CD4-positive, alpha-beta T cell treated with Interleukin-6 for 4 hours (primary cell): ENCODE measurements at places on chromosomes 13 and 19.

- DNase-seq = no peak
Observed at GRCh38 chr13:43377973-43378372, 354.6 kb downstream of the DNAJC15 start.

- no peak for DNase-seq
Observed at GRCh38 chr13:18212873-18213272, 968.8 kb downstream of the TUBA3C start.

DNA sequence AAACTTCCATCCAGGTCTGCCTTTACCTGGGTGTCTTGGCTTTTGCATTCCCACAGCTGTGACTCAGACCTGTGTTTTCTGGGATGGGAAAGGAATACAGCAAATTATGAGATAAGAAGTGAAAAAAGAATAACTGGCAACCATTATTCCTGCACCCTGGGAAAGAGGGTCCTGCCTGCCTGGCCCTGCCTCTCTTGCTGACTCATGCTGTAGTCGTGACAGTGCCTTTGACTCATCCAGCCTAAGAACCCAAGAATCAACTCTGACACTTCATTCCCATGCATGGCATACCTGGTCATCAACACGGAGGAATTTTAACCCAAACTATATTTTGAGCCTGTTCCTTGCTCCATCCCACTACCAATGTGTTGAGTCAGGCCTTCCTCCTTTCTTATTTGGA lies 185.4 kb upstream of the SERP2 start:
- no peak for DNase-seq

GRCh38 chr13:108375034-108375433 lies 105.5 kb downstream of the TNFSF13B start:
- no peak for DNase-seq

- no peak for DNase-seq
Observed at GRCh38 chr19:31249217-31249616, 100.0 kb downstream of the TSHZ3 start.

GRCh38 chr19:44847144-44848035 lies 1.3 kb downstream of the NECTIN2 start:
- DNase-seq = peak; percentile 17

DNA sequence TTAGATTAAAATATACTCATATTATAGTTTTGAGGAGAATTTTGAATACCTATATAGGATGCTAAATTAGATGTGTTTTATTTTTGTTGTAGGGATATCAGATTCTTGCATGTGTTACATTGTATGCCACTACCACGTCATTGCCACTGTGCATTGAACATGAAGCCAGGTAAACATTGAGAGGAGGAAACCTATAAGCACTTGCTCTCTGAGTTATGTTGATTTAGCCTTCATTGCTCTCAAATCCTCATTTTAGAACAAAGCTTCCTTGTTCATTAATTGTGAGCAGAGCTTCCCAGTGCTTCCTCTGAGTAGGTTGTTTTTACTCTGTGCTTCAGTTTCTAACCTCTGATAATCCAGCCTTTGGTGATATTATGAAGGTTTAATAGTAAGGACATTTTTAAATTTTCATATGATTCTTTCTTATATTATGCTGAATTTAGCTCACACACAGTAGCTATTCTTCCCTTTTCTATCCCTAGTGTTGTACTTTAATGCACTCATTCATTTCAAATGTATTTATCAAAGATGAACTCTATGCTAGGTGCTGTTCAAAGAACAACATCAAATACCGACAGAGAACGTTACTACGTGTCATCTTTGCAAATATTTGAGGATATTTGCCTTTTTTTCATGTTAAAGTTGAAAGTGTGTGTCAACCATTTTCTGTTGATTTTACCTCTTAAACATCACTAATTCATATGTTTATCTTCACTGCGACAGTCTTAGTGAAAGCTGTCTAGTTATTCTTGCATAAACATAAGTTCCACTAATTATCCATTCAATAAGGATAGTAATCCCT lies 1448.0 kb upstream of the MIR17HG start:
- DNase-seq = no peak

GRCh38 chr13:79604752-79605151 lies 123.8 kb downstream of the NDFIP2 start:
- no peak for DNase-seq

- no peak for DNase-seq
Observed at GRCh38 chr13:50244355-50244712, 229.1 kb downstream of the KCNRG start.

GRCh38 chr19:19207637-19208572 lies 3.9 kb upstream of the NCAN start:
- DNase-seq = no peak

DNA sequence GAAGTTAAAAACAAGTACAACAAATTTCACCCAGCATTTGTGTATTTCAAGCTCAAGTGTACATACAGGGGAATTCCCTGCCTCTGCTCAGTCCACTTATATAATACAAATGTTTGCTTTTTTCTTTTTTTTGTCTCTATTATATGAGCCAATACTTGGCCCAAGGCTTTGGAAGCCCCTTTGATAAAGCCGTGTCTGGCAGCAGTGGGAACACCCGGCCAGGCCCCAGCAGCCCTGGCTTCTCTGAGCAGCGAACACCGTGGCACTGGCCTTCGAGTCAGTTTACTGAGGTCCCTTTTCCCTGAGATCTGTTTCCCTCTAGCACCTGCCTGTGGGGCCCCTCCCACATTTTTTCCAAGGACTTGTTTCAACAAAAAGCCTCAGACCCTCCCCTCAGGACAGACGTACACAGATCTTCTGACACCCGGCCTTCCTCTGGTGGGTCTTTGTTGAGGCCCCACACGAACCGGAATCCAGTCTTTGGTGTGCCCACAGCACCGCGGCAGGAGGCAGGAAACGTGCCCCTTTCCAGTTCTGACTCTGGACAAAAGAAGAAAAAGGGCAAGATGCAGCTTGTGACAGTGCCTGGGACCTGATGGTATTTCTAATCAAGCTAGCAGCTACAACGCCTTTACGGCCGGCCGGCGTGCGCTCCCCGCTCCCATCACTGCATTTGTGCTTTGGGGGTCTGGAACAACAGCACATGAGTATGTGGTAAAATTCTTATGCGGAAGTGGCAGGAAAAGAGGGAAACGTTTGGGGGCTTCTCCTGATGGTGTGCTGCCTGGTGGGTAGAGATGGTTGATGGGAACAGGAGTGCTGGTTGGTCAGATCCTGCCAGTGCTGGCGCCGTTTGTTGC lies 13.8 kb downstream of the SIPA1L3 start:
- DNase-seq = no peak

- DNase-seq = no peak
Observed at GRCh38 chr19:19746286-19747213, 13.6 kb upstream of the ZNF14 start.
